Fibroblast of lung (primary cell): ENCODE measurements at places on chromosomes 5 and 9.
A peak's percentile ranks its signal among the peaks of the same experiment; 100 is the strongest.

GRCh38 chr9:68720656-68721313, 15.7 kb downstream of the PIP5K1B start:
- DNase-seq: no peak

DNA sequence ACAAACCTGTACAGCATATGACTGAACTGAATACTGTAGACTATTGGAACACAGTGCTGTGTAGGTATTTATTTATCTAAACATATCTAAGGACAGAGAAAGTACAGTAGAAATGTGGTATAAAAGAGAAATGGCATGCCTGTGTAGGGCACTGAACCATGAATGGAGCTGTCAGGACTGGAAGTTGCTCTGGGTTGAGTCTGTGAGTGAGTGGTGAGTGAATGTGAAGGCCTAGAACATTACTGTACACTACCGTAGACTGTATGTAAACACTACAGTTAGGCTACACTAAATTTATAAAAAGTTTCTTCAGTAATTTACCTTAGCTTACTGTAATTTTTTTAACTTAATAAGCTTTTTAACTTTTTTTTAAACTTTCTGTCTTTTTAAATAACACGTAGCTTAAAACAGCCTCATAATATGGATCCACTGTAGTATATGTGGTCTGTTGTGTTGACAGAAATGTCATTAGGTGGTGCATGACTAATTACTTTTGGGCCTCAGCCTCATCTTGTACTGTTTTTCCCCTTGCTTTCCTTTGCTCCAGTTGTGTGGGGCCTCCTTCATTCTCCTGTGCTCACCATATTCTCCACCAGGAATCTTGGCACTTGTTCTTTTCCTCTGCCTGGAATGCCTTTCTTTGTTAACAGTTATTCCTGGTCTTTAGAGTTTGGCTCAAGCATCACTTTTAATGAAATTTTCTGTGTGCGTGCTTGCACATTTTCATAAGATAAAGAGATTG, 8.8 kb downstream of the SPIN1 start:
- DNase-seq: peak; percentile 93

GRCh38 chr5:39459907-39460306, 35.1 kb upstream of the DAB2 start:
- DNase-seq: no peak

GRCh38 chr5:43891112-43891511, 288.1 kb downstream of the NNT start:
- no peak for DNase-seq

DNA sequence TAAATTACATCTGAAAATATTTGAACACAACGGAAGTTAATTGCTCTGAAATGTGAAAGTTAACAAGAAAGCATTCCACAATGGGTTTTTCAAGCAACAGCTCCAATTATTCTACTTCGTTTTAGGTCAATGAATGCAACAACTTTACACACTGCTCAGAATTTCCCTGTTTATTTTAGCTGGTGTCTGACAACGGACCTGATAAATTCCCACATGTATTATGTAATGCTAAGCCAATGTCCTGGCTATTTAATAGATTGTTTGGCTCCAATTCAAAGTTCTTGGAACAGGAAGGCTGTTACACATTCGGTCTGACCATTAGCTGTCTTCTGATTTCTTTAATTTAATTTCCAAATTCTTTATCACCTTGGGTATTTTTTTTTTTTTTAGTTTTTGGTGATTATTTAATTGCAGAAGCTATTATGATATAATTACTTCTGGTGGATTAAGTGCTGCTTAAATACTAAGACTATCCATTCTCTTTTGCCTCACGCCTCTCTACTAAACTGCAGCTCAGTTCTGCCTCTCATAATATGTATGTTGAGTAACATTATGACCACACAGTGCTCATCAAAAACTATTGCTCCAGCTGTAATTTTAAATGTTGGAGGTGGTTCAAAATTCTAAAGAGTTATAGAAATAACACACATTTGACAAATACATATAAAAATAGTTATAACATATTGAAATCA, 57.9 kb downstream of the MEF2C start:
- peak; percentile 65 for DNase-seq

DNA sequence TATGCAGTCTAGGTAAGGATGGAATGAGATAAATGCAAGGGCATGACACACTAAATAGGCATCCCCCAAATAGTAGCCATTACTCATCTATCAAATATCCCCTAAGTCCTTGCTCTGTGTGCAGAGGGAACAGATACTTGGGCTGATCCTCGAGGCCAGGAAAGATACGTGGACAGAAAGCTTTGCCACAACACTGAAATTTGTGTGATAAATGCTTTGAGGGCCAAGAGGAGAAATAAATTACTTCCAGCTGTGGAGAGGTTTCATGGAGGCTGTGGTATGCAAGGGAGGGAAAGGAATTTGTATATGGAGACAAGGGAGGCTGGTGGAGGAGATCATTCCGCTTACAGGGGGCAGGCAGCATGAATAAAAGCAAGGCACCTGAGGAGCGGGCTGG, 18.5 kb downstream of the ATOX1 start:
- DNase-seq: peak; percentile 99

DNA sequence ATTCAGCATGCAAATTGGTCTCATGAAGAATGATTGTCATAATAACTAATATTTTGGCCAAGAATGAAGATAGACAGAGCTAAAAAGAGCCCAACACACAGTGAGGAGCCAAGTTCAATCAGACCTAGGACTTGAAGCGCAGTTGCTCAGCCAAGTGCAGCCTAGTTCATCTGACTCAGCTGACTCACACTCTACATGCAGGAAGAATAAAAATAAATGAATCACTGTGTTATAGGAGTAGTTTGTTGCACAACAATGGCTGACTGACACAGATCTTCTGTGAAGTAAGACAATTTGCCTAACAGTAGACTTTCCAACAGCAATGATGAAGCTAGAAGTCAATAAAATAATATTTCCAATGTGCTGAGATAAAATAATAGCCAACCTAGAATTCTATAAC, 261.5 kb downstream of the CEMIP2 start:
- peak; percentile 19 for DNase-seq

GRCh38 chr5:7894860-7895259, 25.9 kb downstream of the MTRR start:
- no peak for DNase-seq

- DNase-seq: no peak
Observed at GRCh38 chr9:90107726-90108655, 503.2 kb downstream of the GADD45G start.

DNA sequence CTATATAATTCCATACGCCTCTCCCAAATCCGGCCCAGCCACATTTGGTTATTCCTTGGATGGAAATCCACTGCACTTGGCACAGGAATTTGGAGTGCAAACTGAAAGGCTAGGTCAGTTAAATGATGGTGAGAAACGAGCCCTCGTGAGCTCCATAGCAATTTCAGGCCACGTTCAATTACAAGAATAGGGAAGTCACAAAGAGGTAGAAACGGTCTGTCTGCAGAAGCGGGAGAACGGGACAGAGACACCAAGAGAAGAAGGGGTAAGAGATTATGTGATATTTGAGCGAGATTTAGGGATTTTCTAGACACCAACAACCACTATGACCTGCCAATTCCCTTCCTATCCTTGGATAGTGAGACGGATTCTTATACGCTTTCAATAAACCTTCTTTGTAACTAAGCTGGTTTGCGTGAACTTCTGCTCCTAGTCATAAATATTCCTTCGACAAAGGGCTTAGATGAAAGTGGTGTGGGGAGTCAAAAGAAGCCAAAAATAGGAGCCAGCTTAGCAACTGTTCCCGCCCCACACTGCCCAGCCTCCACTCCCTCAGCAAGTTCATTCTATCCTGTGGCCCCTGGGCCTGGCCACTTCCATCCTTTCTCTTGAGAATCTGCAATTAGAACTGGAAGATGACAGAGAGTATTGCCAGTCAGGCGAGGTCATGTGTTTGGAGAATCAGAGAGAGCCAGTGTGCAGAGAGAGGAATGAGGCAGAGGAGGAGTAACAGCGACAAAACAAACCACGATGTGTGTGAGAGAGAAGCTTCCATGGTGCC, 118.4 kb downstream of the ZNF608 start:
- DNase-seq: no peak

DNA sequence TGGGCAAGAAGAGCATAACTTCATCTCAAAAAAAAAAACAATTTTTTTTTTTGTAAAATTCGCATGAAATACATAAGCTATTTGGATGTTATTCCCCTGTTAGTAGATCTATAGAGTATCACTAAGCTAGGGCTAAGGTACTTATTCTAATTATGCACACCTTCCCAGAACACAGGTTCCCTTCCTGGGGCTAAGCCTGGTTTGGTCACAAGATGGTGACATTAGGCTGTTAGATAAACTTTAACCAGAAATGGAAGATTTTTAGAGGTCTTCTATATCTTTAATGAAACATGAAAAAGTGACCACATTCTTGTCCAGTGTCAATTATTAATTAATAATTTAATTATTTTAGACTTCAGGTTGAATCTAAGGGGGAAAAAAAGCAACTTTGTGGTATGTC, 433.5 kb downstream of the CDH18 start:
- DNase-seq: no peak

GRCh38 chr9:130891688-130892476, 4.7 kb downstream of the QRFP start:
- no peak for DNase-seq

GRCh38 chr5:9354336-9355081, 191.4 kb downstream of the SEMA5A start:
- no peak for DNase-seq

GRCh38 chr5:81226949-81227348, 6.2 kb upstream of the CKMT2 start:
- no peak for DNase-seq

- DNase-seq: no peak
Observed at GRCh38 chr5:176486189-176486757, 38.1 kb downstream of the FAF2 start.

DNA sequence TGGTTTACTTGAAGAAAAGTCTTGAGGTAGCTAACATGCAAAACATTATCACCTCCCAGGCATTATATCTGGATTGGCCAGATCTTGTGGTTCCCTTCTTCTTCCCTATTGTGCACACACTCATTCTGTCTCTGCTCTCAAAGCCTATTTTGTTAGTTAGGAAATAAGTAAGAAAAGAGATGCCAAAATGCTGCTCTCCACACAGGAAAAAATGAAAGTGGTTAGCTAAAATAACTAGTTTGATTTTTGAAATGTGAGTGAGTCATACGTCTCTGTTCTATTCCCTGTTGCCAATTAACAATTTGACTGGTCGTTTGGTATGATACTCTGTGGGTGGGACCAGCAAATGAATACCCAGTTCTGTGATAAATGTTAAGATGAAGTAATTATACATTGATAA, 28.1 kb downstream of the LMNB1 start:
- DNase-seq: peak; percentile 75

DNA sequence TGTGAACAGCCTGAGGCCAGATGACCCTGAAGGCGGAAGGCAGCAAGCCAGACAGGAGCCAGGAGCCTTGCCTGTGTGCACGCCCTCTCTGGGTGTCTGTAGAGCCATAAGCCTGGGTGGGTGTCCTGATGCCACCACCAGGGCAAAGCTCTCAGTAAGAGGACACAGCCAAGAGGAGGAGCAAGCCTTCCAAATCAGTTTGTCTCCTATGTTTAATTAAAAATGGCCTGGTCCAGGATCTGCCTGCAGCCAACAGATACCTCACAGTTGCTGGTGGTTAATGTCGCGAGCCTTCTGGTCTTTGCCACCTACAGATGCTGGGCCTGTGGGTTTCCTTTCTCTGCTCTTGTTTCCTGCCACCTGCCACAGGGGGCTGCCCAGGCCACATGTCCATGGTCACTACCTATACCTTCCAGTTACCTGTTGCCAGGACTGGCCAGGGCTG, 56.9 kb downstream of the SYK start:
- DNase-seq: no peak

GRCh38 chr5:93736284-93736683, 5.1 kb downstream of the POU5F2 start:
- DNase-seq: peak; percentile 28

GRCh38 chr5:109550077-109550476, 139.7 kb upstream of the MAN2A1 start:
- no peak for DNase-seq

DNA sequence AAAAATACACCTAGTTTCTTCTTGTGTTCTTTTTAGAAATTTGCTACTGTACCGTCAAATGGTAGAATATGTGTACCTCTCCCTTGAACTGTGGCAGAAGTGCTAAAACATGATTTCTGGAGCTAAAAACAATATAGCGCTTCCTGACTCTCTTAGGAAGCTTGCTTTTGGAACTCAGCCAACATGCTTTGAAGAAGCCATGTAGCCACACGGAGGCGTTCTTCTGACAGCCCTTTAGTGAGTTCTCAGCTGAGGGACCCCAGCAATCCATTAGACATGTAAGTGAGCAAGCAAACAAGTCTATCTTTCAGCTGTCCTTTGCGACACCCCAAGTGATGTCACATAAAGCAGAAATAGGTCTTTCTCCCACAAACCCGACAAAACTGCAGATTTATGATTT, 917.0 kb downstream of the CDH9 start:
- no peak for DNase-seq

- no peak for DNase-seq
Observed at GRCh38 chr5:81631621-81632020, 119.3 kb downstream of the SSBP2 start.

GRCh38 chr9:9892217-9892616, 720.6 kb downstream of the PTPRD start:
- no peak for DNase-seq

DNA sequence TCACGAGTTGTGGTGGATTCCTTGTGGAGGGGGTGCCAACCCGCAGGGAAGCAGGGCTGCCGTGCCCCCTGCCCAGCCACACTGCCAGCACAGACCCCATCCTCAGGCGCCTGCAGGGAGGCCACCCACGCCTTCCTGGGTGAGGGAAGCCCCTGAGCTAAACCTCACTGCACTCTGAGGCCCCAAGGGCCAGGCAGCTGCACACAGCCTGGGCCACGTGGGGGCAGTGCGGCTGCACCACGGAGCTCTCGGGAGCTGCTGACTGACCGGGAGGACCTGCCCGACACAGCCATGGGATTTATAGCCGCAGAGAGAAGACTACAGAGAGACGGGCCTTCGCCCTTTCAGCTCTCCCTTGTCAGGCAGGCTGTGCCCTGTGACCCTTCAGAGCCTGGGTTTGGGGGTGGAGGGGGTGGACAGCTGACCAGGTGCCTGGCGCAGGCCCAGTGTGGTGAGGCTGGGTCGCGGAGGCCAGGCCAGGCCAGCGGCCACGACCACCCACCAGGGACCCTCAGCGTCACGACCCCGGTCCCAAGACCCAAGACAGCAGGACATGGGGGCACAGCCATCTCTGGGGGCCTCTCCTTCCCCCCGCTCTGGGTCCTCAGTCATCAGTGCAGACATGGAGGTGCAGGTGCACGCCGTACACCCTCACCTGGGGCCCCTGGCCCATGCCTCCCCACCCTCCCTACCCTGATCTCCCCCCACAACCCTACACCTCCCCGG, 4.3 kb upstream of the AHRR start:
- DNase-seq: peak; percentile 74

GRCh38 chr9:75170898-75171360, 82.6 kb downstream of the OSTF1 start:
- DNase-seq: no peak
